NCI-H1105 treated with DMSO at 0.1 percent for 48 hours (cell line): ENCODE measurements at places on chromosomes 2 and 18.

DNA sequence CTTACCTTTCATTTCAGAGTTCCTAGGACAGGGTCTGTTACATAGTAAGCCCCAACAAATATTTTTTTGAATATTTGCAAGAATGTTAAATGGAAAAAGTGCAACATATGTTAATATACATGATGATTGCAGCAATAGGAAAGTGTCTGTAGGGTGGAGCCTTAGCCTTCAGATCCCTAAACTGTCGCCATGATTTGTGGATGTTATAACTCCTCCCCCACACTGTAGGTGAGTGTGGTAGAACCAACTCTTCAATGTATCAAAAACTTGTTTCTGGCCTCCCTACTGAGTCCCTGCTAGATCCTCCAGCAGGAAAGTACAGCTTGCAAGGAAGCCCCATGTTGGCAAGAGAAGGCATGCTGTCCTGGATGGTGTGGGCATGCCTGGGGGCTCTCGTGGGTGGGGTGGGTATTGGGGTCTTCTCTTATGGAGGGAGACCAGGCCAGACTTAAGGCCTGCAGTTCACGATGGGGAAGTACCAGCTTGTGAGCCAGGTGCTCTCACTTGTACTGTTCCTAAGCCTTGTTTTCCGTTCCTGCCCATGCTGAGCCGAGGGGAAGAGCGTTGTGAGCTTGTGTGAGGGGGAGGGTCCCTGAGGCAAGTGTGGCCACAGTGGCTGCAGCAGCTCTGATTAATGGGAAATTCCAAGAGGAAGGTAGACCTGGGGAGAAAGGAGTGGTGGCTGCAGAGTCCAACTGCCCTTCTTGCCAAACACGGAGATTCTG is 11.4 kb downstream of the FHOD3 start:
- DNase-seq, result no peak

- no peak for DNase-seq
Observed at GRCh38 chr2:58727981-58728656, 487.0 kb upstream of the FANCL start.

DNA sequence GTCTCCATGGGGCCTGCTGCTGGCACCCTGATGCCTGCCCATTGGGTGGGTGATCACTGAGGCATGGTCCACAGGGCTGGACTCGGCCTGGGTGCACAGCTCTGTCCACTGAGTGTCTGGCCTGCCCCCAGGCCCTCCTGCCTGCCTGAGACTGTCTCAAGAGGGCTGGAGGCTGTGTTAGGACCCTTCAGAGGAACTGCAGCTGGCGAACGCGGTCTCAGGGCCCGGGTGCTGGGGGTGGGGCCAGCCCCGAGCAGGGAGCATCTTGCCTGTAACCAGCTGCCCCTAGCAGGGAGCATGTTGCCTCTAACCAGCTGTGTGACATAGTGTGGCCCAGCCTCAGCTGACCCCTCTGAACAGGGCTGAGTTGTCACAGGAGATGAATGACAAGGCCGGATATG is 50.0 kb downstream of the TWIST2 start:
- DNase-seq, result no peak

DNA sequence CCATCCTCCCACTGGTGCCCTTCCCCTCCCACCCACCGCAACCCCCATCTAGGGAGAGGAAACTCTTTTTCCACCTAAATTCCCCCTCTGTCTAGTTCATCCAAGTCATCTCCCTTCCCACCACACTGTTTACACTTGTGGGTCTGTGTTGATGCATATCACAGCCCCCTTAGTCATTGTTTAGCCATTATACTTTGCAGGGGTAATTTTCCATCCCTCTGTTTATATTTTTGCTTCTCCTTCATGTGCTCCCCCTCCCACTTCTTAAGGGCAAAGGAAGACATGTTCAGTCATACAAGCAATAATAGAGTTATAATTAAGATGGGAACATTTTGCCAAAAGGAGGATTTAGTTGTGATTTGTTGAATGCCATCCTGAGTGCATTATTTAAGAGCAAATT is 187.8 kb upstream of the TNP1 start:
- DNase-seq, result no peak

DNA sequence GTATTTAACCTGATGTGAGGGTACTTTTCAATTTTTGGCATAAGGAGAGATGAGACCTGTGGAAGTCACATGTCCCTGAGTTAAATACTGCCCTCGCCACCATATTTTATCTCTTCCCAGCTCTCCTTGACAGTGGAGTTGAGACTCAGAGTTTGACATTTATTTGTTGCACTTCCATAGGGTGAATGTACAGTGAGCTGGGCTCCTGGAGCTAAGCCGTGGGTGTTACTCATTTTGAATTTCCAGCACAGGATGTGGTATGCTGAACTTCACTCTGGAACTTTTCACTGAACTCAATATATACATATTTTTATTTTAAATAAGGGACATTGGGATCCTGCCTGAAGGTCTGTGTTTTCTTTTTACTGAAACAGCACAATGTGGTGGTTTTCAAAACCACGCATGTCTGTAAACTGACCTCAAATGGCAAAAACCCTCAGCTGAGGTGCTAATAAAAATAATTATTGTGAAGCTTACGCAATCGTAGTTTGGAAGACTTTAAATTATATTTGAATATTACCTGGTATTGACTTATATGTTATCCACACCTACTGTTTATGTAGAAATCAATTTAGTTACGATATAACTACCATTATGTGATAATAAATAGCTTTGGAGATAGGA is 12.1 kb downstream of the RNF144A start:
- DNase-seq, result no peak

DNA sequence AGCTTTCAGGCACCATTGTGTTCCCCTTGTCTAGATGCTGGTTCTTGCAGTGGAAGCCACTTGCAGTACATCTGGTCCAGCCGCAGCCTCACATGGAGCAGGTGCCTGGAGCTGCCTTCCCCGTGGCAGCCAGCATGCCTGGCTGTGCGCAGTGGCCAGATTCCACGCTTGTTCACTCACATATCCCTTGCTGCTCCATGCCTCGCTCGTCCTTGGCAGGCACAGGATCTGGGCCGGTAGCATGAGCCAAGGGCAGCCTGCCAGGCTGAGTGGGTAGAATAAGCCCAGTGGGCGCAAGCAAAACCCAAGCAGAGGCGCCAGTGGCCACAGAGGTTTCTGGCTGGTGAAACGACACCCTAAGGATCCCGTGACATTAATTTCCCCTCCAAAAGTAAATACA is 20.6 kb downstream of the TMX3 start:
- no peak for DNase-seq

GRCh38 chr2:231068525-231069222 is 12.0 kb downstream of the PSMD1 start:
- no peak for DNase-seq
